Fibroblast of upper back skin (primary cell): ENCODE measurements at places on chromosomes 2 and 18.

GRCh38 chr2:132482821-132483220 is 66.2 kb downstream of the GPR39 start:
- no peak for DNase-seq

- no peak for DNase-seq
Observed at GRCh38 chr2:64094663-64095382, 49.4 kb downstream of the PELI1 start.

- DNase-seq = no peak
Observed at GRCh38 chr18:8722946-8723820, 17.8 kb downstream of the MTCL1 start.

- DNase-seq = no peak
Observed at GRCh38 chr2:182744490-182744889, 28.4 kb downstream of the DNAJC10 start.

DNA sequence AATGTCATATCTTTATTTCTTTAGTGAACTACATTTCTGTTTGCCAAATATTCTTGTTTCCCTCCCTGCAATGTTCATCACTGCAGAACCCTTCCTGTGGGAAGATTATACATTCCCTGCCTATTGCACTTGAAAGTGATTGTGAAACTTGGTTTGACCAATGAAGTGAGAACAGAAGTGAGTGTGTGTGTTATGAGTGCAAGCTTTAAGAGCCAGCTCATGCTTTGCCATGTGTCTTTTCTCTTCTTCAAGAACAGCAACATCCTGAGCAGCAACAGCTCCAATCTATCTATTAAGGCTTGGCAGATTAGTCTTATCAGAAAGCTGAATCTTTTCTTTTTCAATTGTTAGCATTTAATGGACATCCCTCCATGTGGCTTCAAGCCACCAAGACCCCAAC is 42.0 kb upstream of the UBE2E3 start:
- DNase-seq = peak; percentile 44

DNA sequence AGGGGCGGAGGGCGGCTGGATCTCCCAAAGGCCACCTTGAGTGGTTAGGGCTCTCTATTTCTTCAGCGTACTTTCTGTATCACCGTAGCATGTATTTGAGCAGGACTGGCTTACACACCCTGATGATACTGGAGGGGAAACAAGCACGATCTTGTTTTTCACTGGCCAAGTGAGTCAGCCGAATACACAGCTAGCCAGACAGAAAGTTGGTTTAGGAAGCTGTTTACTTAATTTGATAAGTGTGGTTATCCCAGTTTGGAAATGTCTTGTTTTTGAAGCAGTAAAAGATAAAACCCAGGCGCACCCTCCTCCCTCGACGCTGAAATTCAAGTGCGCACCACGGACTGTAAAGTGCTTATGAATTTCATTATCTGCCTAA is 582 bp downstream of the RIOK3 start:
- peak; percentile 9 for DNase-seq

DNA sequence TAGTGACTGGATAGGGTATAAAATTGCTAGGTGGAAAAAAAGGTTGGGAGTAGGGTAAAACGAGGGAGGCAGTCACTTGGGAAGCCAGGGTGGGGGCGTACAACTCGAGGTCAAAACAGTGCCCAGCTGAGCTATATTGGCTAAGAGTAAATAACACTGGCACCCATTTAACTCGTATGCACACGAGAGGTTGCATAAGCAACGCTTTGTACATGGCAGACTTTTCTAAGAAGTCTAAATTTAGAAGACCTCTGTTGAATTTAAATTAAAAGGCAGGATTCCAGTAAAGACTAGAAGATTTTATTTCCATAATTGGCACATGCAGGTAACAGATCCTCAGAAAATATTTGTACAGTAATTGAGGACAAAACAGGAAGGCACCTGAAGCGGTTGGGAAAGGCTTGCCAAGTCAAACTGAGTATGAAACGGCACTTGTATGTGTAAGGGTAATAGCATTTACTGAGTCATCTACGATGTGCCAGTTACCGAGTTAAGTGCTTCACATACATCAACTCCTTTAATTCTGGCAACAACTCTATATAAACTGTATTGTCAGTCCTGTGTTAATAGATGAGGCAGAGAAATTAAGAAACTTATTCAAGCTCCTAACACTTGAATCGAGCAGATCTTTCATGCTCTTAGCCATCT is 1.4 kb upstream of the MALT1 start:
- peak; percentile 55 for DNase-seq

DNA sequence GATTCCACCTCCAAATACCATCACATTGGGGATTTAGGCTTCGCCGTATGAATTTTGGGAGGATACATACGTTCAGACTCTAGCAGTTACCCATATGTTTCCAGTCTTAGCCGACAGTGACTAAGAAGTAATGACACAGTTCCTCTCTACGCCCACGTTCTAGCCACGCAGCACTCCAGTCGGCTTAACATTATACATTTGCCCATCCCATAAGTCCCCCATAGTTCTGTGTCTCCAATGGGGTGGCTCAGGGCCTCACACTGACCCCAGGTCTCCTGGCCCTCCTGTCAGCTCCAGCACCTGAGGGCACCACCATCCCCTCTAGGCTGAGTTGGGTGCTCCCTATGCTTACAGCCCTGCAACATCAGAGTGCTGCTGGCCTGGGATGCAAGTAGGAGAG is 18.4 kb upstream of the CNDP2 start:
- DNase-seq = no peak

GRCh38 chr2:134347756-134348155 is 93.9 kb downstream of the MGAT5 start:
- DNase-seq = peak; percentile 32

DNA sequence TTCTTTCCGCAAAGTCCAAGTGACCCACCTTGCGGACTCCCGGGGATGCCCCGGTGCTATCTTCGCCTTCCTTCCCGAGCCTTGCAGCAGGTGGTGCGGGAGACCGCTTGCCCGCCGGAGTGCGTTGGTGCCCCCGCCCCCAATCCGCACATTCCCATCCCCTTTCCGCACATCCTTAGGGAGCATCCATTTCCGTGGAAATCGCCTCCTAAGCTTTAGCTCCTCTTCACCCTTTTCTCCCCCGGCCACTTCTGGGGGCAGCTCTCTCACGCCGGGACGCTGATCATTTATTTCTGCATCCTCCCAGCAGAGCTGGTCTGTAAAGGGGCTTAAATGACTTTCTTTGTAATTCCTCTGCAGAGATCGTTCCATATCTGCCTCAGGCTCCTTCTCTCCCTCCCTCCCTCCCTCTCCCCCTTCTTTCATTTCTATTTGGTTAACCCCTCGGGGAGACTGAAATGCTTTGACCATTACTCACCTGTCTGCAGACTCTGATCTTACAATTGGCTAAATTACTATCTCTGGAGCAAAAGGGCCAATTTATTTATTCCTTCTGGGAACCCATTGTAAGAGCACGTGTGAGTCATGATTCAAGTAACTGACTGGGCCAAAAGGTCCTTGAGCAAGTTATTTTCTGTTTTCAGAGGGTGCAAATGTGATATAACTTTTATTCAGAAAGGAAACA is 1.3 kb upstream of the LYPD1 start:
- DNase-seq = peak; percentile 96

GRCh38 chr2:239935789-239936758 is 89.1 kb downstream of the NDUFA10 start:
- no peak for DNase-seq

GRCh38 chr2:148238561-148238960 is 217.7 kb downstream of the MBD5 start:
- peak; percentile 25 for DNase-seq

GRCh38 chr18:10580215-10580614 is 54.4 kb downstream of the NAPG start:
- no peak for DNase-seq

DNA sequence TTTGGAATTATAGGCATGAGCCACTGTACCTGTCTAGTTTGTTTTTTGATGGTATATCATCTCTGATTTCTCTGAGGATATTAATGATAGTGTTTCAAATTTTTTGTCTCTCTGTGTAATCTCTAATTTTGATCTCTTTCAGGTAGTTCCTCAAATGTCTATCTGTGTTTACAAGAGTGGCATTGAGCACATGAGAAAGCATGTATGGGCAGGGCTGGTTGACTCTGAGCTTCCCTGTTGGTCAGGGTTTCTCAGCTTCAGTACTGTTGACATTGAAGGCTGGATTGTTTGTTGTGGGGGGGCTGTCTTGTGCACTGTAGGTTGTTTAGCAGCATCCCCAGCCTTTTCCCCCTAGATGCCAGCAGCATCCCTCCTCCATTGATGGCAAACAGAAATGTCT is 79.9 kb downstream of the TMEM247 start:
- no peak for DNase-seq
